ENCODE measurements at places on chromosomes 3 and 15.

DNA sequence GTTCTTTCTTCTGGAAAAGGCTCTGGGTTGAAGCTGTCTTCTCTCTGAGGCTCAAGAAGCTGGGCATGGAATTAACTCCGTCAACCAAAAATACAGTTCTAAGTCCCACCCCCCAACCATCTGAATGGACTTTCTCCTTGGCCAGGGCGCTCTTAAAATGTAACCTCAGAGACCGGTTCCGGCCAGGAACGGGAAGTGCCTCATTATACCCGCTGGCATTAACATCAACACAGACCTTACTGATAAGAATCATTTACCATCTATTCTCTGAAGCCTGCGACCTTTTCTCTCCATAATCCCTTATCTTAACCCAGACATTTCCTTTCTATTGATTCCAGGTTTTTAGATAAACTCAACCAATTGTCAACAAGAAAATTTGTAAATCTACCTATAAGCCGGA is 64.7 kb downstream of the ATP1B3 start:
- DNase-seq: no peak

GRCh38 chr3:37701734-37702433 is 159.8 kb upstream of the CTDSPL start:
- DNase-seq: no peak

DNA sequence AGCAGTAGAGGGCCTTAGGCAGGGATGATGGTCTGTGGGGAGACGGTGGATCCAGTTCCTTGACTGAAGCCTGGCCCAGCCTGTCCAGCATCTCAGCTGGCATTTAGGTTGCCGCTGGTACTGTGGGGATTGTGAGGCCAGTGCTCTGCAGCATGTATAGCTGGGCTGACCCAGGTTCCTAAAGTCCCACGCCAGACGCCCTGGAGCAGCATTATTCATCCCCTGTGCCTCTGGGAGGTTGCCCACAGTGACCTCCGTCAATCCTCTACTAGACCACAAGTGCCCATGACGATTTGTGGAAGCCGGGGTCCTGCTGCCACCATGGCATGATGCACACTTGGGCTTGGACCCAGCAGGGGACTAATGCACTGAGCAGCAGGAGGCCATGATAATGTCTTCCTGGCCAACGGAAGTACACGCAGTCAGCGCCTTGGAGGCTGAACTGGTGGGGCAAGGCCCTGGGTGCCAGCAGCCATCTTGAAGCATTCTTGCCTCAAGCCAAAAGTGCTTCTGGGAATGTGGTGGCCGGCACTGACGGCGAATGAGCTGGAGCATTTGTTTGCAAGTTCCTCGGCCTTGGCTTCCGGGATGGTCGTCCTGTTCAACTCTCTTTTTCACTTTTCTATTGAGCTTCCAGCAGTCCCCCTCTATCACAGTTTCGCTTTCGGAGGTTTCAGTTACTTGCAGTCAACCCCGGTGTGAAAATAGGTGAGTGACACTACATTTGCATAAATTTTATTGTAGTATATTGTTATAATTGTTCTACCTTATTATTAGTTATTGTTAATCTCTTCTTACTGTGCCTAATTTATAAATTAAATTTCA is 949.4 kb downstream of the ROBO1 start:
- DNase-seq: no peak

GRCh38 chr15:53869806-53870073 is 108.5 kb upstream of the UNC13C start:
- no peak for DNase-seq

DNA sequence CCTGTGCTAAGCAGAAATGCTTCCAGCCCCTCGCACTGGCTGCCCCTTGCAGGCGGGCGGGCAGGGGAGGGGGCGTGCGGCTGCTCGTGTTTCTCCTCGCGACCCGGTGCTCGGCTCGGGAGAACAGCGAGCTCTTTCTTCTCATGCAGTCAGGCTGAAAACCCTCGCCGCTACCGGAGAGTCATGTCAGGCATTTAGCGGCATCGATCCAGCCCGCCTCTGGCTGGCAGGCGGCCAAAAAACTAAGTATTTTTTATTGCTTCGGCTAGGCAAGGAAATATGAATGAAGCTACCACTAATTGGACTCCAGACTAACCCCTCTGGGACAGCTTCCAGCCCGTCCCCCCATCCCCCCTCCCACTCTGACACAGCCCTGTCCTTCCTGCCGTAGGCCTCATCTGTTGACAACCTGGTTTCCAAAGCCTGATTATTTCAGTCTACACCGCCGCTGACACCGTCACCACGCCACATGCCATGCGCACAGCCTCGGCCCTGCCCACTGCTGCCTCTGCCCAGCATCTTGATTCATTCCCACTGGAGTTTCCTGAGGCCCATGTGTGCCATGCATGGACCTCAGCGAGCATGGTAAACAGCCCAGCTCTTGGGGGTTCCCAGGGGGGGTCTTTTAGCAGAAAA is 35.3 kb downstream of the TLE3 start:
- DNase-seq: peak; percentile 84

GRCh38 chr15:42994546-42994945 is 74.0 kb upstream of the TTBK2 start:
- DNase-seq: peak; percentile 50

- DNase-seq: no peak
Observed at GRCh38 chr15:53160092-53160704, 370.1 kb upstream of the ONECUT1 start.

DNA sequence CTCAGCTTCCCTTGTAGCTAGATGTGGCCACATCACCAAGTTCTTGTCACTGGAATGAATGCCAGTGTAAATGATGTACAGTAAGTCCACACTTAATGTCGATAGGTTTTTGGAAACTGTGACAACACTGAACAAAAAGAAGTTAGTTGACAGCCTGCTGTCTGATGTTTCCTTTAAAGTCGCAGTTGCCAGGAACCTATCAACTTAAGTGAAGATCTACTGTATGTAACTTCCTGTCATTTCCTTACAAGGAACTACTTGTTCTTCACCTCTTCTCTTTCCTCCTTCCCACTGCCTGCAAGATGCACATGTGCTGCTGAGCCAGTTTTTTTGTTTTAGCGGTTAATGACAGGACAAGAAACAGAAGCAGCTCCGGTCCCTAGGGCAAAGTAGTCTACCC is 44.6 kb downstream of the HDGFL3 start:
- DNase-seq: peak; percentile 18

DNA sequence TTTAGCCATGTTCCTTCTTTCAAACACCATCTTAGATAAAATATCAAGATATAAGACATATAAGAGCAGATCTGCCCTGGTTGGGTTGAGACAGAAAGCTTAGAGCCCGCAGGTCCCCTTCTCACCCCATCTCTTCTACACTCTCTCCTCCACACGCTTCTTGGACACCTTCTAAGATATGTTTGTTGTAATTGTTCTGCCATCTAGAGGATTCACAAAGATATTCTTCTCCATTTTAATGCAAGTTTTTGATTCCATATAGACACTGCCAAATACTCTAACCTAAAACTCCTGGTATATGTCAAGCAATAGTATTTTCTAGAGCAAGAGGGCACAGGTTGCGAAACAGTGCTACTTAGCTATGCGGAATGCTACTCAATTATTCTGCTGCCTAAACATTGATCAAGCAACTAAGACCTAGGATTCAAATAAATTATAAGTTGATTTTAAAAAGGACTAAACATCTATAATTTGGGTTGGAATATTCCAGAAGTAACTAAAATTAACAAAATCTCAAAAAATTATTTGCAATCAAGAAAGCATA is 6.8 kb downstream of the CHRM5 start:
- peak; percentile 21 for DNase-seq

DNA sequence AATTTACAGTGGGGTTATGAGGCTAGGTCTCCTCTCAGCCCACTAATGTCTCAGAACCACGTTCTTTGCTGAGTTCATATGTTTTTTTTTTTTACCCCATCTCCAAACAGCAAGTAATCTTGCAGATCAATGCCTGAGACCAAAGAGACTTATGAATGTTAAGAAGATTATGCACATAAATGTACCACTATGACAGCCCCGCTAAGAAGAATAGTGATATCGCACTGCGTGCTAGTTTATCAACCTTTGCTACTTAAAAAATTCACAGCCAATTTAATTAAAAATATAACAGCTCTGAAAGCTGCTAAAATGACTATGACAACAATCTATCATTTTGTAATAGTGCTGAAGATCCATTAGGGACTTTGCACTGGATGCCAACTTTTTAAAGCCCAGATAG is 739.0 kb upstream of the CFAP20DC start:
- DNase-seq: no peak

DNA sequence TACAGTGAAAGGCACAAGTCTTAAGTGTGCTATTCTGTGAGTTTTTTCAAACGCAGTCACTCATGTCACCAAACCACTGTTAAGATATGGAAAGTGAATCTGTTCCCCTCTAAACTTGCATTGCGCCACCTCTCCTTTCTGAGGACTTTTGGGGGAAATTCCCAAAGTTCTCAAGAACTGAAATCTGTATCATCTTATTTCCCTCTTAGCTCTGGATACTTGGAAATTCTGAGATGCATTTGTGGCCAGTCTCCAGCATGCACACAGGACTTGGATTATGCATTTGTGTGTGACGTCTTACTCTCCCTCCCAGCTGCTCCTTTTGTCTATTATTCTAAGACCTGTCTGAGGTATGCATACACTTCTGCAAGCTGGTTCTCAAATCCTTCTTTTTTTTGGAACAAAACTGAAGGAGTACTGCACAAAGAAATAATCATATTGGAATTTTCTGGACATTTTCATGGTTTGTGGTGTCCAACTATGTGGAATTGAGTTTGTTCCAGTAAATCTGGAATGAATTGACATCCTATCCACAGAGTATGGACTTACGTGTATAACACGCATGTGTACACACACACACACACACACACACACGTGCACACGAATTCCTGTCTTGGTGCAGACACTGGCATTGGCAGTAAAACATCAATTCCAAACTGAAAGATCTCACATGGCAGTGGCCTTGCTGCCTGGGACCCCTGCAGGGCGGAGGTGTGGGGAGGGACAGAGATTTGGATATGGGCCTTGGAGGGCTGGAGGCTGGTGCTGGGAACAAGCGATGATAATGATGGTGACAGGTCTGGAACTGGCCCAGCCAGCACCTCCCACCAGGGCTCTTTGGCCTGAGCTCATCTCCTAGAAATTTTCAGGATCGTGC is 8.2 kb upstream of the LCTL start:
- peak; percentile 48 for DNase-seq

- DNase-seq: no peak
Observed at GRCh38 chr3:187017511-187018230, 87.3 kb downstream of the ST6GAL1 start.

GRCh38 chr15:38553071-38553470 is 11.5 kb downstream of the RASGRP1 start:
- no peak for DNase-seq

GRCh38 chr15:46703020-46703861 is 1014.1 kb upstream of the SEMA6D start:
- no peak for DNase-seq

GRCh38 chr15:62209821-62210220 is 44.7 kb upstream of the C2CD4B start:
- DNase-seq: no peak

DNA sequence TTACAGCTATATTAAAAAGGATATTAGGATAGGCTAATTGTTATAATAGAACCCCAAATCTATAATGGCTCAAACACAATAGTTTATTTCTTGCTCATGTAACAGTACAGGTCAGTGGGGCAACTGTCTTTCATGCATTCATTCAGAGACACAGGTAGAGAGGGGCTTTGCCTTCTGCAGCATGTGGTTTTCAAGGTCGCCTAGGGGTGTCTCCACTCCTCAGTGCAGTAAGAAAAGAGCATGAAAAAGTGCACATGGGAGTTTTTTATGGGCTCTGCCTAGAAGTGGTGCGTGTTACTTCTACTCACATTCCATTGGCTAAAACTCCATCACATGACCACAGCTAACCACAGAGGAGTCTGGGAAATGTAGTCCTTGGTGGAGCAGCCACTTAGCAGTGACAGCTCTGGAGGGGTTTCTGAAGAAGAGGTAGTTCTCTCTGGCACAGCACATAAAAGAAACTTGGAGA is 1.8 kb downstream of the ZBTB38 start:
- peak; percentile 97 for DNase-seq

DNA sequence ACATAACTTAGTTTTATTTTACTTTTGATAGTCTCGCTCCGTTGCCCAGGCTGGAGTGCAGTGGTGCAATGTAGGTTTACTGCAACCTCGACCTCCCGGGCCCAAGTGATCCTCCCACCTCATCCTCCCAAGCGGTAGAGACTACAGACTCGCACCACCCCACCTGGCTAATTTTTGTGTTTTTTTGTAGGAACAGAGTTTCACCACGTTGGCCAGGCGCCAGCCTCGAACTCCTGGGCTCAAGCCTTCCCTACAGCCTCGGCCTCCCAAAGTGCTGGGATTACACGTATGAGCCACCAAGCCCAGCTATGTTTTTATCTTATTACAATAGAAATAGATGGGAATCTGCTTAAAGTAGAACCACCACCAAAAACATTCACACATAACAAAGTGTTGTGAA is 2.9 kb downstream of the RNU5A-1 start:
- DNase-seq: no peak

GRCh38 chr3:175047786-175048185 is 188.7 kb downstream of the NAALADL2 start:
- no peak for DNase-seq

GRCh38 chr15:77591968-77592613 is 40.6 kb downstream of the LINGO1 start:
- DNase-seq: no peak

- DNase-seq: no peak
Observed at GRCh38 chr15:44148580-44148979, 46.5 kb downstream of the FRMD5 start.

- peak; percentile 53 for DNase-seq
Observed at GRCh38 chr3:142912402-142913172, 23.7 kb upstream of the PCOLCE2 start.

DNA sequence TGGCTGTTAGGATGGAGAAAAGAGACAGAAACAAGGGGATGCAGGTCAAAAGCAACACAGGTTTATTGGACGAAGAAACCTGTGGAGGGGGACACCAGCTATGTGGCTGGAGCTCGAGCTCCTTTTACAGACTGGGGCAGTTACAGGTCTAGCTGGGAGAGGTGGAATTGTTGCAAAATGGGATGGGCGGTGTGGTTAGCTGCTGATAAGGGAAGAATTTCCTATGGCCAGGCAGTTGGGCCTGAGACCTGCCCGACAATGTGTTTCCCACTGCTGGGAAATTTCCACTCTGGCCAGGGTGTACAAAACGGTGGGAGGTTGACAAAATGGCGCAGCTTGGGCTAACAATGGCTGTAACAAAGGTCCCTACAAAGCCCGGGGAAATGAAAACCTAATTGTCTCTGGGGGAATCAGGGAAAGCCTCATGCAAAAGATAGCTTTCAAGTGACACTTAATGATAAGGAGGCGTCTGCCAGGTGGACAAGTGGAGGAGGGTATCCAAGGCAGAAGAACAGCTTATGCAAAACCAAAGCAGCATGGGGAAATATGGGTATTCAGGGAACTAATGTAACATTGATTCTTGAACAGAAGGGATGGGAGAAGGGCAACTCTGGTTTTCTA is 137.4 kb upstream of the SGO1 start:
- DNase-seq: no peak

Data from cardiac fibroblast (primary cell).